ENCODE measurements at places on chromosomes 2 and 18.

- no peak for DNase-seq
Measured at GRCh38 chr2:241489733-241490680, 18.4 kb downstream of the STK25 start.

DNA sequence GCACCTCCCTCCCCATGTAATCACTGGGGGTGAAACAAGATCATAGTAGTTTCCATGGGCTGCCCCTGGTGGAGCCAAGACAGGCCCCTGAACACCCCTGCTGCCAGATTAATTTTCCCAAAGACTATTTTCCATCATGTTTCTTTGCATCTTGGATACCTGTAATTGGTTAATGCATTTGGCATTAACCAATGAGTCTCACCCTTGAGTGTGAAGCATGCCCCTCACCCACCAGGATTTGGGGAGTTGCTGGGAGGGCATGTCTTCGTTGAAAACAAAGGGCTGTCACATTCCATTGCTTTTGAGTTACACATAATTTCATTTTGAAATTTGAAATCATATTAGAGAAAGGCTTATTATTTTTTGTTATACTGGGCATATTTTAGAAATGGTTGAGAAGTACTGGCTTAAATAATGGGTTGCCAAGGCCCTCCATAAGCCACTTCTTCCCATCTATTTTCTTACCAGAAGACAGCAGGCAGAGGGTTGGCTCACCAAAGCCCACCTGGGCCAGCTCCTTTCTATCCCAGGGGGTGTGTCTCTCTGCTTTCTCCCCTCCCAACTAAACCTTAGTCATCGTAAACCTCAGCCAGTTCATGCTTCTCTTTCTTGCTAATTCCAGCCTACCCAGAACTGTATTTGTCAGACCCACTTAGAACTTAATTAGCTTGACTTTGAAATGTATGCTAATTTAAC is 51.8 kb downstream of the ATIC start:
- no peak for DNase-seq

GRCh38 chr2:214549946-214550345 is 139.1 kb downstream of the VWC2L start:
- DNase-seq = no peak

- DNase-seq = no peak
Measured at GRCh38 chr2:58604096-58604495, 363.0 kb upstream of the FANCL start.

- DNase-seq = no peak
Measured at GRCh38 chr2:38933653-38934052, 44.0 kb downstream of the ARHGEF33 start.
